ENCODE measurements at places on chromosomes 7 and 10. TPM values are rescaled to one million over a fixed set of nuclear protein-coding genes. Genes with fewer than 3 reads are reported as not detected.

Gene GPR15LG
- not detected for polyA plus RNA-seq

Gene TMEM270
- not detected for polyA plus RNA-seq

Gene SPDYE6
- polyA plus RNA-seq: 6.7 TPM

Gene PROSER2
- 5.6 TPM for polyA plus RNA-seq

Gene SPOCK2
- 143 TPM for polyA plus RNA-seq

Gene SHH
- polyA plus RNA-seq: 2.6 TPM

Gene UCMA
- polyA plus RNA-seq: not detected

Gene ITPRID1
- polyA plus RNA-seq: 0.04 TPM

Gene ELFN1
- 11.7 TPM for polyA plus RNA-seq

Gene LIPM
- polyA plus RNA-seq: 0.13 TPM

Gene ANAPC16
- polyA plus RNA-seq: 183 TPM

Gene FKBP9
- polyA plus RNA-seq: 146 TPM

Gene HGF
- 2.6 TPM for polyA plus RNA-seq

Gene BICC1
- 83.3 TPM for polyA plus RNA-seq

Gene BTBD16
- 1.8 TPM for polyA plus RNA-seq

Gene OR2A1
- 1.9 TPM for polyA plus RNA-seq

Gene TEX47
- polyA plus RNA-seq: not detected

Gene CALHM3
- polyA plus RNA-seq: not detected

Gene ZP3
- polyA plus RNA-seq: 1.7 TPM

Gene AHR
- 29.5 TPM for polyA plus RNA-seq

Gene BCAP29
- polyA plus RNA-seq: 54.1 TPM

Gene CNPY4
- 40.6 TPM for polyA plus RNA-seq

Gene RARRES2
- polyA plus RNA-seq: 56.9 TPM

Gene EN2
- polyA plus RNA-seq: 0.39 TPM
